Heart left ventricle (tissue), 16 donors: ENCODE measurements at places on chromosomes 12 and 14. TPM values are rescaled to one million over a fixed set of nuclear protein-coding genes. Genes with fewer than 3 reads are reported as not detected.

PCNX1 gene
- total RNA-seq = 52.7 TPM

DNA sequence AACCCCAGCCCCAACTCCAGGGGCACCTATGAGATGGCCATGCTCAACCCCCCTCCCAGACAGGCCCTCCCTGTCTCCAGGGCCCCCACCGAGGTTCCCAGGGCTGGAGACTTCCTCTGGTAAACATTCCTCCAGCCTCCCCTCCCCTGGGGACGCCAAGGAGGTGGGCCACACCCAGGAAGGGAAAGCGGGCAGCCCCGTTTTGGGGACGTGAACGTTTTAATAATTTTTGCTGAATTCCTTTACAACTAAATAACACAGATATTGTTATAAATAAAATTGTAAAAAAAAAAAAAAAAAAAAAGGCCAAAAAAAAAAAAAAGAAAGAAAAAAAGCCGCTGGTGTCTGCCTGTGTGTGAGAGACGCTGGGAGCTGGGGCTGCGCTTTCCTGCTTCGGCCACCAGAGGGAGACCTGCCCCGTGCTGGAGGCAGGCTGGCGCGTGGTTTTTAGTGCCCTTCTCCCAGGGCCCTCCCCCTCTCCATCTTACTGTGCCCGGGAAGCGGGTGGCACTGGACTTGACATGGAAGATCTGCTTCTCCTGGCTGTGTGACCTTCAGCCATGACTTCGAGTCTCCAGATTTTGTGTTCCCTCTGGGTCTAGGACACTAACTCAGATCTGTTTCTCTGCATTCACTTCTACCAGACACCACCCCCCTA, 3.4 kb upstream of the NXPH4 start:
- H3K27me3 ChIP-seq = peaks cover 21% of the 10 kb centered on the region
- H3K27ac ChIP-seq = peak overlapping the region; percentile 61
- no peak overlapping the region for H3K4me3 ChIP-seq
- peaks cover 44% of the 10 kb centered on the region for H3K36me3 ChIP-seq
- peak; percentile 89 for DNase-seq

FLRT2 gene
- 0.93 TPM for total RNA-seq

SMOC1 gene
- 0.57 TPM for total RNA-seq

NPFF gene
- not detected for total RNA-seq

- no peak for DNase-seq
- no peak overlapping the region for H3K4me3 ChIP-seq
- H3K27me3 ChIP-seq = no peaks in the 10 kb centered on the region
- H3K36me3 ChIP-seq = peaks cover 13% of the 10 kb centered on the region
Measured at GRCh38 chr14:64126548-64126947, 167.6 kb downstream of the ESR2 start.

DNA sequence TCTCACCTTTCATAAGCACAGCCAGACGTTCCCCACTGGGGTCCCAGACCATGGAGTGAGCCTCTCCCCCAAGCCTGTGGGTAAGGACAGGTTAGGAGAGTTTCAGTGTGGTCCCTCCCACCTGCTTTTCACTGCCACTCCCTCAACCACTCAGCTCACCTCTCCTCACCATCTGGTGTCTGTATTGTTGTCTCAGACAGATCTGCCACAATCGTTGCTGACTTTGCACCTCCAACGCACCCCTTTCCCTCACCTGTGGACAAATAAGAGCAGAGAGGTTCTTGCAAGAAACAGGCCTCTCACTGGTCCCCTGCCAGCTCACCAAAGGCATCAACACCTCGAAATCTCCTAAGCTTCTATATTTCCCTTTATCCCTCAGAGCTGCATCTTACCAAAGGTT, 8.8 kb downstream of the MYG1 start:
- H3K27me3 ChIP-seq = no peaks in the 10 kb centered on the region
- no peak for DNase-seq
- peaks cover 72% of the 10 kb centered on the region for H3K36me3 ChIP-seq
- H3K4me1 ChIP-seq = no peaks in the 10 kb centered on the region
- no peak overlapping the region for H3K27ac ChIP-seq
- no peak overlapping the region for H3K4me3 ChIP-seq

DNA sequence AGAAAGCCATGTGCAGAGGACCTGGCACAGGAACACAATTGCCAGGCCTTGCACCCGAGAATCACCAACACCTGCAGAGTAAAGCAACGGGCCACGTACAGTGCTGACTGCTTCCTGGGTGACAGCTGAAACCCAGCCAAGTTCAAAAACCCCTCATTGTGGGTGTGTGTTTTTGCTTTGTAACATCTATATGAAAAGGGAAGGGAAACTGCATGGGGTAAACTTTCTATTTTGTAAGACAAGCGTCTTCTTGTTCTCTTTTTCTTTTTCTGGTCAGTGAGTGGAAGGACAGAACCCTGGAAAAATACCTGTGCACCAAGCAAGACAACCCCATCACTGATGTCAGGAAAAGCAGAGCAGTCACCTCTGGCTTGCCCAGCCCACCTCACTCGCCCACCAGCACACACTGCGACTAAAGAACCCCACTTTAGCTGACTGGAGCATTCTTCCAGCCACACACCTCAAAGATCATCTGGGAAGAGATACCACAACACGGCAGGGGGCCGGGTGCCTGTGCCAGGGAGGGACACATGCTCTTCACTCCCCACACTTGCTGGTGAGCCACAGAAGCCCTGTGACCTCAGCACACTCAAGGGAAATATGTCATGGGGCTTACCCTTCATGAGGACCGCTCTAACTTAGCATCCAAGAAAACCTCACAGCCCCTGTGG, 172.3 kb downstream of the NDUFA12 start:
- no peaks in the 10 kb centered on the region for H3K27me3 ChIP-seq
- peak overlapping the region; percentile 80 for H3K27ac ChIP-seq
- no peak for DNase-seq

DNA sequence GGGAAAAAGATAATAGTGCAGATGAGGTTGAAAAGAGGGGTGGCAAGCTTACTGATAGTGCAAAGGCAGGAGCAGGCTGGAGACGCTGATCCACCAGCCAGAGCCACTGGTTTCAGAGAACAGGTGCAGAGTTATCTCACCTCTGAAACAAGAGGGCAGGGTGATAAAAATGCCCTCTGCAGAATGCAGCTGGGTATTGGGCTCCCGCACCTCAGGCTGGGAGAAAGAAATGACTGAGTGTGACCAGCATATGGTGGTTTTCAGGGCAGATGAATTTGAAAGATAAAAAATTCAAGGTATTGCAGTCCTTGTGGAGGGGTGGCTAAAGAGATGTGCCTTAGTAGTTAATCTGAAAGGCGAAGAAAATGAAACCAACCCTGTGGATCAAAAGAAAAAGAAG, 2.9 kb upstream of the TMEM30B start:
- DNase-seq = no peak
- no peak overlapping the region for H3K27ac ChIP-seq
- H3K27me3 ChIP-seq = peaks cover 44% of the 10 kb centered on the region

TAS2R8 gene
- total RNA-seq = 0.50 TPM

DNA sequence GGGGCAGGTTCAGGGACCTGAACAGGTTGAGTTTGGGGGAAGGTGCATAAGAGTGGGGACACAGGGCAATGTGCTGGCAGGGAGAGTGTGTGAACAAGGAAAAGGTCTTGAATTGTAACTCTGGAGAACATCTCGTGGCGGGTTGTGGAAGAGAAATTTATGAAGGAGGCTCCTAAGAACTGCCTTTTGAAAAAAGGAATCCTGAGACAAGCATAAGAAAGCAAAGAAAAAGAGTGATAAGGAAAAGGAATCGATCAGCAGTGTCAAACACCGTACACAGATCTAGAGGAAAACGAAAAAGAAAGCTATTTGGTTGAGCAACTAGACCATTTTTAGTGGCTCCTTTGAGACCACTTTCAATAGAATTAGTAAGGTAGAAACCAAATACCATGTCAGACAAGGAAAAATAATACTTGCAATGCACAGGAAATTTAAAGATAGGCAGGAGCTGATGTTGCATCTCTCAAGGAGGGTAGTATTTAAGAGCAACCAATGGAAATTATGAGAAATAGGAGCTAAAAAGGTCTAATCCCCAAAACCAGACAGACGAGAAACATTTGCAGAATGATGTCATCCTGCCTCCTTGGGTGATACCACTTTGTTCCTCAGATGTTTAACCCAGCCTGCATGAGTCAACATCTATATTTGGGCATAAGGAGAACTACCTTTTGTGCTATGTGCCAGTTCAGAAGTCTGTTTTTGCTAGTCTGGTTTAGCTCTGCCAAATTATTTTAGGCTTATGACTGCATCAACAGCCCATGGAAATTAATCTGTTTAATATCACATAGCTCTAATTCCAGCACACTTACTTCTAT, 64.5 kb upstream of the STK38L start:
- H3K27ac ChIP-seq = peak overlapping the region; percentile 59
- H3K4me3 ChIP-seq = no peak overlapping the region

SLCO1C1 gene
- 1.6 TPM for total RNA-seq

DNA sequence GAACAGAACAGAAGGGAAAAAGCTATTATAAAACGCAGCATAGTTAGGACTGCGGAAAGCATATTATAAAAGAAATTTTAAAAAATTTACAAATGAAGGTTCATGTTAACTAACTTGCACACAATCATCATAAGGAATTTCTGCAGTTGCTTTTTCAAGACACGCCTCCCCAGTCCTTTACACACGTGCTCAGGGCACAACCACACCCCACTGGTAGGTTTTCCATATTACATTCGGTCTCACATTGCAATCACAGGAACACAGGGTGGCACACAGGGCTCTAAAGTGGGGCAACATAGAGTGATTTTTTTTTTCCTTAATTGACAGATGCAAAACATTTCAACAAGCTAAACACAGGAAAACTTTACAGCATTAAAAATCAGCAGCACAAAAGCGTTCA, 69.7 kb downstream of the DICER1 start:
- no peak for DNase-seq
- H3K4me1 ChIP-seq = no peaks in the 10 kb centered on the region
- peaks cover 84% of the 10 kb centered on the region for H3K36me3 ChIP-seq
- no peak overlapping the region for H3K4me3 ChIP-seq

AMDHD1 gene
- 0.55 TPM for total RNA-seq

OR6C2 gene
- total RNA-seq = not detected

DNA sequence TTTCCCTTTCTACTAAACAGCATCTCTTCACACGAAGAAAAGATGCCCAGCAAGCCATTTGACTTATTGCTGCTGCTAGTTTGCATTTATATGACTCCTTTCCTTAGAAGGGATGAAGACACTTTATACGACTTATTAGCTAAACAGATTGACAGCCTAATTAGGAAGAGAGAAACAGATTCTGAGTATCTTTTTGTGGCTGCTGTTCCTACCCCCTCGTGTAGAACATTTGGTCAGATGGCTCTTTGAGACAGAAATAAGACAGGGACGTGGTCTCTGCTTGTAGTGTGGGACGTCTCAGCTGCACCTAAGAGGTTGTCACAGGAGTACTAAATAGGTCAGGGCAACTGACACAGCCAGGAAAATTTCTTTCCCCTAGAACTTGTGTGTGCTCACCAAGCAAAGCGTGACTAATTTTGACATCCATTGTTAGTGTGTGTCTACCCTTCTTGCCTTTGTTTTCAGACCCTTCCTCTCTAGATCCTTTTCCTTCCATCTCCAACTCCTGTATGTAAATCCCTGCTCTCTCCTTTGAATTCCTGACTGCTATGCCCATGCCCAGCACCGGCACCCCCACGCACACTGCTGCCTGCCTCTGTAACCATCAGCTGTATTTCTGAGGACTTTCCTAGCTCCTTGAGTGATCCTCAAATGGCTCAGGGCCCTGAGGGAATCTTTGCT, 83.2 kb downstream of the DAD1 start:
- DNase-seq = no peak
- peaks cover 22% of the 10 kb centered on the region for H3K4me1 ChIP-seq
- H3K4me3 ChIP-seq = no peak overlapping the region
- no peak overlapping the region for H3K27ac ChIP-seq
- H3K27me3 ChIP-seq = no peaks in the 10 kb centered on the region

DCTN2 gene
- 114 TPM for total RNA-seq

- no peaks in the 10 kb centered on the region for H3K36me3 ChIP-seq
- peaks cover 13% of the 10 kb centered on the region for H3K4me1 ChIP-seq
- H3K27me3 ChIP-seq = no peaks in the 10 kb centered on the region
- H3K4me3 ChIP-seq = peak overlapping the region; percentile 65
- H3K27ac ChIP-seq = no peak overlapping the region
- peak; percentile 26 for DNase-seq
Measured at GRCh38 chr14:50395448-50395847, 1.2 kb downstream of the CDKL1 start.

DNA sequence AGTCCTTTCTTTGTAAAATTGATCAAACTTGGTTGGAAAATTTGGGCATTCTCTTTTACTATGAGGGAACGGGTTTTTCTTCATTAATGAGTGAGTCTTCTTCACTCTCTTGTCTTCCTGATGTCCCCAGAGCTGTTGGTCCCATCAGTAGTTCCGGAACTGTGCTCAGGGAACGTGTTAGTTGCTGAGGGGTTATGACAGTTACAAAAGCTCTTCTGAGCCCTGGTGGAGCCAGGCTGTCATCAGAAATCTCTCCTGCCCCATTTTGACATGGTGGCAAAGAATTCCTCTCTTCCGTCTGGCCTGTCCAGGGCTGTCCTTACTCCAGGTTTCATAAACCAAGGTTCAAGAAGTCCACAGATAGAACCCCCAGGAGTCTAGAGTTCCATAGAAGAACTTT, 208.5 kb downstream of the SLC41A2 start:
- H3K4me1 ChIP-seq = peaks cover 11% of the 10 kb centered on the region
- H3K4me3 ChIP-seq = no peak overlapping the region
- no peaks in the 10 kb centered on the region for H3K36me3 ChIP-seq
- H3K27me3 ChIP-seq = no peaks in the 10 kb centered on the region
- no peak for DNase-seq

GRCh38 chr12:105713606-105714305, 383.3 kb downstream of the C12orf75 start:
- DNase-seq = no peak
- H3K4me3 ChIP-seq = no peak overlapping the region
- no peaks in the 10 kb centered on the region for H3K36me3 ChIP-seq
